Amygdala (tissue), 56 donors: ENCODE measurements at places on chromosomes 11 and 22.

DNA sequence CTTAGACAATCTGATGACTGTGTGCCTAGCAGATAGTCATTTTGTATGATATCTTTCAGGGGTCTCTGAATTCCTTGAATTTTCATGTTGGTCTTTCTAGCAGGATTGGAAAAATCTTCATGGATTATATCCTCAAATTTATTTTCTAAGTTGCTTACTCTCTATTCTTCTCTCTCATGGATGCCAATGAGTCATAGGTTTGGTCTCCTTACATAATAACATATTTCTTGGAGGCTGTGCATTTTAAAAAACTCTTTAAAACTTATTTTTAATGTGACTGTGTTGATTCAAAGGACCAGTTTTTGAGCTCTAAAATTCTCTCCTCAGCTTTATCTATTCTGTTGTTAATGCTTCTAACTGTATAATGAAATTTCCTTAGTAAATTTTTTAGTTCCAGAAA, 198.7 kb downstream of the AASDHPPT start:
- no peak for DNase-seq

- DNase-seq: no peak
Observed at GRCh38 chr11:74735365-74735928, 4.2 kb upstream of the CHRDL2 start.

- no peak for DNase-seq
Observed at GRCh38 chr11:125253795-125254525, 89.4 kb downstream of the PKNOX2 start.

DNA sequence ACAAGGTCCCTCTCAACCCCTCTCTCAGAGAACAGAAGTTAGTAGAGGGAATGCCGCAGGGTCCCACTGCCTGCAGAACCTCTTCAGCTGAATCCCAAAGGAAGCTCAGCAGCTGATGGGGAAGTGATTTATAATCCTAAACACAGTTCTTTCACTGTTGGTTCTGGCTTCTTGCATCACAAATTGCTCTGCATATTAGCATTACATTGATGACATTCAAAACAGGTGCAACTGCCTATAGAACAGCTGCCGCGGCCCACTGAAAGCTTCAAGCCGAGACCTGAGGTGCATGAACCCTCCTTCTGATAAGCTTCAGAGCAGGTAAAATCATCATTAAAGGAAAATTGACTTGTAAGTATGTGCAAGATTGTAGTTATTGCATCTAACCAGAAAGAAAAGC, 75.2 kb upstream of the KIRREL3 start:
- DNase-seq: no peak

- peak; percentile 45 for DNase-seq
Observed at GRCh38 chr22:26679003-26679629, 21.7 kb downstream of the MIAT start.

GRCh38 chr11:116501728-116502127, 271.1 kb downstream of the BUD13 start:
- no peak for DNase-seq

DNA sequence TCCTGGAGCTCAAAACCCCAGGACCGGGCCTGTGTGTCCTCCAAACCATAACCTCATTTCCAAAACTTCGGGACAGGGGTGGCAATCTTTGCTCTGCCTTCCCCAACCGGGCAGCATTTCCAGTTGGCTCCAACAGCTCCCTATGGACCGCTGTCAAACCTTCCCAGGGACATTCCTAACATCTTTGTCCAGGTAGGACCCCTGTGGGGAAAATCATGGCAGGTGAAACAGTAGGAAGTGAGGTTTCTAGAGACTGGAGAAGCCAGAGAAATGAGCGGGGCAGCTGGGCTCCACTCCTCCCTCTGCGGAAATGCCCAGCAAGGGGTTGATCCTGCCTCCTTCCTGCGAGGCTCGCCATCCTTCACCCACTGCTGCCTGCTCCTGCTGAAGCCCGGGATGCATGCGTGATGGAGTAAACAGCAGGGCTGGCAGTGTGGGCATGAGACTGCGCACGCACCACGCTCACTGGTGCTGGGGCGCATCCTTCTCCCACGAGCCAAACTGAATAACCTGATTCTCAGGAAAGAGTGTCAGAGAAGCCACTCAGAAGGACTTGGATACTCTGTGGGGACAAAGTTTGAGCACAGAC, 136.4 kb downstream of the BUD13 start:
- no peak for DNase-seq

GRCh38 chr11:118689852-118690552, 10.6 kb upstream of the TREH start:
- DNase-seq: peak; percentile 84

DNA sequence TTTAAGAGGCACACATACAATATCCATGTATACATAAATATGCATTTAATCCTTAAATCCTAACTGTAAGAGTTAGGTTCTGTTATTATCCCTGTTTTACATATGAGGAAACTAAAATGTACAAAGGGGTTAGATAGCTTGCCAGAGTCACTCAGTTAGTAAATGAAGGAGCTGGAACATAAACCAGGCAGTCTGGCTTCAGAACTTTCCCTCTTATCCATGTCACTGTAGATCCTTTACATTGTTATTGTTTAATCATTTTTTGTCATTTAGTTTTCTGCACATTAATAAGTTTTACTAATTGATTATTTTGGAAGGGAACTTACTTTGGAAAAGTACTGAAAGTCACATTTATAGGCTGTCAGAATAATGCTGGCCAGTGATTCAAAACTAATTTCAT, 282.4 kb downstream of the TMEM135 start:
- no peak for DNase-seq
